NCI-H2029 treated with DMSO at 0.1 percent for 48 hours (cell line): ENCODE measurements at places on chromosomes 12 and 14.

GRCh38 chr12:92130999-92131398, 14.6 kb downstream of the BTG1 start:
- DNase-seq: no peak

DNA sequence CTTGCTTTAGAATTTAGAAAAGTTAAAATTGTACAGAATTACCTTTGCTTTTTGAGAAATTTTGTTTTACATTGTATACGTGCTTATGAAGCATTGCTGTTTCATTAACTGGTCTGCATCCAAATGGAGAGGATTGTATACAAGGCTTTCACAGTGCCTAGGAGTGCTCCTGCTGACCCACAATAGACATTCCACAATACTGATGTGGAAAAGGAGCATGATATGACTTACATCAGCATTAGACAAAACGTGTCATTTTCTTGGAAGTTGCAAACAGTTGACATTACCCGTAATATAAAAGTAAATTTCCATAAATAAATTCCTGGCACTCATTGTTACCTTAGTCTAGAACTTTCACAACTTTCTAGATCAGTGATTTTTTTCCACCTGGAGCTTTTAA, 1.9 kb downstream of the PRKD1 start:
- DNase-seq: no peak

GRCh38 chr14:104515811-104516780, 63.5 kb upstream of the C14orf180 start:
- DNase-seq: no peak

DNA sequence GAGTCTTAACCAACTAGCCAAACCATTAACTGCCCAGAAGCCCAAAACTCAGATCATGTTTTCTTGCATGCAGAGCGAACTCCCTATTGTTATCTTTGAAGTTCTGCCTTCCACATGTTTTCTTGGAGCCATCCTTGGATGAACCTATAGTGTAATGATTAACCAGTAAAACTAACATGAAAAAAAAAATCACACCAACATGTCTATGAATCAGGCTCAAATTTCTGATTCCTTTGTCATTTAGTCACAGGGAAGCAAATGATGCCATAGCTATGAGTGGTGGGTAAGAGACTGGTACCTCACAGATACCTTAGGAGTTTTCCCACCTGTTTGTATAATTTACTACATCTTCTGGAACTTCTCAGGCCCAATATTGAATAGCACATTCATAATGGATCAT, 70.7 kb downstream of the PTPRO start:
- no peak for DNase-seq

- no peak for DNase-seq
Measured at GRCh38 chr14:64973026-64973442, 898 bp upstream of the RAB15 start.

GRCh38 chr12:21642707-21643389, 14.8 kb downstream of the LDHB start:
- DNase-seq: no peak

DNA sequence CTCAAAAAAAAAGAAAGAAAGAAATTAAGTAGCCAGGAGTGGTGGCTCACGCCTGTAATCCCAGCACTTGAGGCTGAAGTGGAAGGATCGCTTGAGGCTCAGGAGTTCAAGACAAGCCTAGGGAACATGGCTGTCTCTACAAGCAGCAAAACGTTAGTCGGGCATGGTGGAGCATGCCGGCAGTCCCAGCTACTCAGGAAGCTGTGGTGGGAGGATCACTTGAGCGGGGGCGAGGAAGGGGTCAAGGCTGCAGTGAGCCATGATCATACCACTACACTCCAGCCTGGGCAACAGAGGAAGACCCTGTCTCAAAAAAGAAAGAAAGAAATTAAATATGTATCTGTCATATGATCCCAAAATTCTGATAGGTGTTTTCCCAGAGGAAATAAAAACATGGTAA, 5.3 kb downstream of the RAD52 start:
- no peak for DNase-seq

DNA sequence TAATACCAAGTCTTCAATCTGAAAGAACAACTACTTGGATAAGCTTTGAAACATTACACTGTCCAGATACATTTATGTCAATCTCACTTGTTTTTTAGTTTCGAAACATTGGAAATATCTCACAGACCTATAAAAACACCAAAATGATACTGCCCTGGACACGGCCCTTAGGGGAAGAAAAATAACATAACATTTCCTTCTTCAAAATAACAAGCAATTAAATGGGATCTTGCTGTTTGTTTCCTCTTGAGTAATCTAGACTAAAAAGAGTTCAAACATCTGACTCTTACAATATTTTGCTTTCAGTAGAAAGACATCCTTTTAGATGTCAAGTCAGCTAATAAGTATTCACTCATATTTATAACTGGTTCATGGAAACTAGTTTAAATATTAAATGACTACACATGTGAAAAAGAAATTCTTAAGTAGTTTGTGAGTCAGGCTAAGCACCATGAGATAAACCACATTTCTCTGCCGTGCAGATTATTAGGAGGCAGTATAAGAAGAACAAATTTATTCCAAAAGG, 87.5 kb downstream of the EPS8 start:
- no peak for DNase-seq

DNA sequence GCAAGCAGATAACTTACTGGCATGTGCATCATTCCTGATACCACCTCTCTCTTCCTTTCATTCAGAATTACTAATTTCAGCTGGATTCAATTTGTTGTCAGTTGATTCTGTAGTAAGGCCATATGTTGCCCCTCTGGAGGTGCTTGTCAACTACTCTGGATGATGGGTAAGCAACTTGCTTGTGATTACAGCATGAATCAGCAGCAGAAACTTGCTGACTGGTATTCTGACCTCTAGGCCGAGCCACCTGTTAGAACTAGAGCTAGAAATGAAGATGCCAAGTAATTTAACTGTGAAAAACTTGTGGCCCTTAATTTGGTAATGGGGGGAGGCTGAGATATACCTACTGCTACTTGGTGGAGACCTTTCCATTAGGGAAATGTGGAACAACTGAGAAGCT, 5.1 kb downstream of the RNF10 start:
- no peak for DNase-seq

GRCh38 chr14:81565441-81566290, 32.0 kb upstream of the SEL1L start:
- DNase-seq: no peak

DNA sequence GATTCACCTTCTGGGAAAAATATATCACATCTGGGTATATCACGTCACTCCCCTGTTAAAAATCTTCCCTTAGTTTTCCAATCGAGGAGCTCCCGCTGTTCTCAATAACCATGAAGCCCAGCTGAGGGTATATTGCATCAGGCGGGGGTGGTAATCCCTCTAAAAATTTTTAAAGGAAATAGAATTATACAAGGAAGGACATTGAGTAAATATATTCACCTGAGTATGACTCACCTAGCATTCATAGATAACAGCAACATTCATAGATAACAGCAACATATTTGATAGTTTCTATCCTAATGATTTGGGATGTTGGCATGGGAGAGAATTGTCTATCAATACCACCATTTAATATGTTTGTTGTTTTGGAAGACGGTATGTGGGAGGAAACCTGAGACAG, 473.6 kb downstream of the RMST start:
- no peak for DNase-seq

GRCh38 chr14:104462651-104463630, 116.6 kb upstream of the C14orf180 start:
- no peak for DNase-seq

- no peak for DNase-seq
Measured at GRCh38 chr12:90990611-90991010, 14.2 kb downstream of the EPYC start.

- no peak for DNase-seq
Measured at GRCh38 chr12:19388131-19388549, 51.2 kb upstream of the AEBP2 start.

- DNase-seq: no peak
Measured at GRCh38 chr14:91649930-91650329, 82.0 kb downstream of the CATSPERB start.
